ENCODE measurements at places on chromosomes 11 and 22.
A peak's percentile ranks its signal among the peaks of the same experiment; 100 is the strongest.

GRCh38 chr11:86150847-86151173 lies 81.9 kb upstream of the PICALM start:
- H3K4me1 ChIP-seq: peaks cover 30% of the 10 kb centered on the region
- H3K27me3 ChIP-seq: no peaks in the 10 kb centered on the region
- no peak overlapping the region for H3K4me3 ChIP-seq
- H3K27ac ChIP-seq: peak overlapping the region; percentile 89
- DNase-seq: peak; percentile 78

GRCh38 chr11:10407055-10407454 lies 48.0 kb upstream of the AMPD3 start:
- no peaks in the 10 kb centered on the region for H3K36me3 ChIP-seq
- H3K4me1 ChIP-seq: peaks cover 5% of the 10 kb centered on the region
- H3K27ac ChIP-seq: no peak overlapping the region
- no peak overlapping the region for H3K4me3 ChIP-seq

DNA sequence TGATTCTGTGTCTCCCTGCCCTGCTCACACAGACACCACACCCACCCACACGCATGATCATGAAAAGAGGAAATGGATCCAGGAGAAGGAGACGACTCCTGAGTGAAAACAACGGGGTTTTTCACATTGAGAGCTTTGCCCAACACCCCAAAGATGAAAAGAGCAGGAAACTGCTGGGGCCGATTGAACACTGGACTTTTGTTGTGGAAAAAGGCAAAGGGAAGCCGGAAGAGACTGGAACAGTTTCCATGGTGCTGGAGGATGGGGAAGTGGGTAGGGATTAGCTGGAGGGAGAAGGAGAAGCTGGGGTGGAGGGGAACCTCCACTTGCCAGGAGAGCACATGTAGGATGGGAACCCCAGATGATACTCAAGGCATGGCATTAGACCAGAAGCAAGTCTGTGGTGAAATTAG lies 5.2 kb upstream of the SLC43A3 start:
- no peaks in the 10 kb centered on the region for H3K4me1 ChIP-seq
- H3K27ac ChIP-seq: no peak overlapping the region

GRCh38 chr22:28600546-28601143 lies 79.0 kb downstream of the TTC28 start:
- H3K4me3 ChIP-seq: no peak overlapping the region
- no peaks in the 10 kb centered on the region for H3K36me3 ChIP-seq
- H3K4me1 ChIP-seq: no peaks in the 10 kb centered on the region
- no peak overlapping the region for H3K27ac ChIP-seq
- peak; percentile 13 for DNase-seq

- peak; percentile 9 for DNase-seq
- H3K4me3 ChIP-seq: no peak overlapping the region
These were observed 102.6 kb downstream of the RELT start for GRCh38 chr11:73478737-73479347.

DNA sequence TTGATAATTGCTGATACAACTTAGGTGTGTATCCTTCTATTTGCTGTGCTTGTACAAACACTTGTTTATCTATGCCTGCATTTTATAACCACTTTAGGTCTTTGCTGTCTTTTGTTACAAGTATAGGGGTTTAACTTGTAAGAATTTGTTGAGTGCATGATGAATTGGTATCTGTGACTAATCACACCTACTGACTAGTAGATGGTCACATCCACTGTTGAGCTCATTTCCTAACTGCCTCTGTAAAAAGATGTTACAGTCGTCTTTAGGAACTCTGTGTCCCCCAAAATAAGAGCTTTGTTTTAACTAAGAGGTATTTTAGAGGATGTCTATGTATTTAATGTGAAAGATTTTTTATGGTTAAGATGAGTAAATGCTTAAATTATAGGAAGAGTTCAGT lies 60.5 kb downstream of the HIPK3 start:
- H3K36me3 ChIP-seq: no peaks in the 10 kb centered on the region
- H3K27ac ChIP-seq: peak overlapping the region; percentile 45
- peaks cover 10% of the 10 kb centered on the region for H3K4me1 ChIP-seq
- H3K4me3 ChIP-seq: no peak overlapping the region

- no peaks in the 10 kb centered on the region for H3K27me3 ChIP-seq
- peak overlapping the region; percentile 46 for H3K27ac ChIP-seq
- DNase-seq: peak; percentile 38
- H3K4me1 ChIP-seq: peaks cover 11% of the 10 kb centered on the region
These were observed 23.5 kb upstream of the L3MBTL2 start for GRCh38 chr22:41181349-41182241.

DNA sequence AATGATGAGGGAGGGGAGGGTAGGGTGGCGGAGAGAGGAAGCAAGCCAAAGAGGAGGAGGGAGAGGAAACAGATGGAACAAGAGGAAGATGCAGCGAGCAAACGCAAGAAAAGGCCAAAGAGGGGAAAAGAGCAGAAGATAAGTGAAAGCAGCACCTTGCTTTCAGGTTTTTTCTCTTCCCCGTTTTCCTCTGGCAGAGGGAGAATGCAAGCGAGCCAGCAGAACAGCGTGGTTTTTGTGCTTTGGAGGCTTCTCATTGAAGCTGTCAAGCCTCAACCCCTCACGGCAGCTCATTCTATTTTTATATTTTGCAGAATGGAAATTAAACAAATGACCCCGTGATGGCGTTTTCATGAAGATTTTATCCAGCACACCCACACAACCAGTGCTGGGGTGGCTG lies 67.1 kb upstream of the GRAMD1B start:
- H3K27me3 ChIP-seq: no peaks in the 10 kb centered on the region
- no peaks in the 10 kb centered on the region for H3K4me1 ChIP-seq
- no peak for DNase-seq
- H3K4me3 ChIP-seq: no peak overlapping the region
- H3K36me3 ChIP-seq: no peaks in the 10 kb centered on the region
- no peak overlapping the region for H3K27ac ChIP-seq

DNA sequence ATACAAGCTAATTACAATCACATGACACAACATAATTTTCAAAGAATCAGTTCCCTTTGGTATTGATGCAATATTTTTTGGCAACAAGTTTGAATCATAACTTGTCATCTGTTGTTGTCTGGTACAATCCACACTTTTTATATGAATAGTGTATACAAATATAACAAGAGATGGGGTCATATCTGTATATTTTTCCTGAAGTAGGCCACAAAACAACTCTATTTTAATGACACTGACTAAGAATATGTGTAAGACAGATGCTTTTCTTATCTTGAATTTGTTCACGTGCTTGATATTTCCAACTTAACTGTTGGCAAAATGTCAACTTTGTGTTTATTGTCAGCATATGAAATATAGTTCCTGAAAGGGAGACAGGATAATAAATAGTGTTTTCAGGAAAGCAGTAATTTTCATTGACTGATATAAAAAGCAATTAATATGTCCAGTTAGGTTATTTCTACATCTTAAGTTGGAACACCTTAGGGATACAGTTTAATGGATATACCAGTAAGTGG lies 27.9 kb downstream of the NOX4 start:
- DNase-seq: no peak
- no peaks in the 10 kb centered on the region for H3K36me3 ChIP-seq
- no peaks in the 10 kb centered on the region for H3K27me3 ChIP-seq
- H3K27ac ChIP-seq: no peak overlapping the region

DNA sequence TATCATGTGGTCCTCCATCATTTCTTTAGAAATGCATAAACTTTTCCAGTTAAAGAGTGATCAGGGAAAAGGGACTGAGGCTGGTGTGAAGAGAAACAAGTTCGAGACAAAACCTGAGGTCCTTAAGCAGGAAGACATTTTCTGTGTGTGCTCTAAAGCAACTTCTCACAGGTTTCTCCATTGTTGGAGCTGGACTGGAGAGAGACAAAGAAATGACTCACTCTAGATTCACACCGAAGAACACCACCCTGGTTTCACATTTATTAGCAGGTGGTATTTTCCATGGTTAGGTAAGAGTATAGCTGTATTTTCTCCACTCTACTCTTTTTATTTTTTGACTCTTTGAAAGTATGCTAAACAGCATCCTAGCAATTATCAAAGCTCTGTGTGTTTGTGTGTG lies 736.4 kb downstream of the KCNA4 start:
- H3K4me1 ChIP-seq: 0 out of 2 replicates have a peak, but pooled peaks cover 2% of the 10 kb centered on the region
- DNase-seq: no peak
- no peak overlapping the region for H3K27ac ChIP-seq

DNA sequence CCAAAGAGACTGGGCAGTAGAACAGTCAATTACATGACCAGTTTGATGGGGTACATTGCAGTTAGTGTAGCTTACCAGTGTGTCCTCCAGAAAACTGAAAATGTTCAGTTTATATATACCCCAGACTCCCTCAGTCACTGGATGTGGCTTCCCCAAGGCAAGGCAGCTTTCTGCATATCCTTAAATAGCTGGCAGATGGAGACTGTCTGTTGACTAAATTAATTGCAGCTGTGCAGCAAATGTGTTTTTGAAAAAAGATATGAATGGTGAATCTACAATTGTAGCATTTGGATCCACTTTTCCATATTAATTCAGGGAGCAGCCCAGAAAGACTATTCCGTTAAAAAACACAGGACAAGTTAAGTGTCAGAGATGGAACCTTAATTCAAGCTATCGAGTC lies 565.1 kb upstream of the CCDC179 start:
- H3K27ac ChIP-seq: no peak overlapping the region
- no peaks in the 10 kb centered on the region for H3K27me3 ChIP-seq

DNA sequence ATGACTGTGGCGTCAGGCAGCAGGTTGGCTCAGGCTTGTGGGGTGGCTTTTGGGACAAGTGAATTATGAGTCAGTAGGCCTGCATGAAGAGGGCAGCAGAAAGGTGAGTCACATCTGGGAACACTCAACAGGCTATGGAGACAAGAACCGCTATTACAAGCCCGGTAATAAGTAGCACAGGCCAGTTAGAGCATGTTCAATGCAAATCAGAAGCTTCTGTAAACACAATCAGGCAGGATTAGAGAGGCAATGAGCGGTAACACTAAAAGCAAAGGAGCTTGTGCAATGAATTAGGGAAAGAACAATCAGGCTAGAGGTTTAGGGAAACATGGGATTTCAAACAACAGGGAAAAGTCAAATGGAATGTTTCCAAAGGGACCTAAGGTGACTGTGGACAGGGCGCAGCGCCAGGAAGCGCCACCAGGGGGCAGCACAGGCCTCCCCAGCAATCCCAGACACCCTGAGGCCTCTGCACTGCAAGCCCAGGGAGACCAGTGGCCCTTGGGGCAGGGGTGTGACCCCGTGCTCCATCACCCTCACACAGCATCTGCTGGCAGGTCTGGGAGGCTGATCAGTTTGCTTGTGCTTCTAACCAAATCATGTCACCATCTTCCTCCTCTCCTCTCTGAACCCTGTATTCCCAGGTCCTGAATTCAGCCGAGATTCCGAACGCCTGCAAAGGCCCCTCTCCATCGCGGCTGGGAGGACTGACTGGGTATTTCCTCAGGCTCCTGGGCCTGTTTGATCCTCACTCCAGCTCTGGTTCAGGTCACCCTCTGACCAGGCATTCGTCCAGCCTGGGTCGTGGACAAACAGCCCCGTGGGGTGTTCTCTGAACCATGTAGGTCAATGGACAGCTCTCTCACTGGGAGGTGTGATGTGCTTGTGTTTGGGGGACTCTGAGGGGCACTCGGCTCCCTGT lies 50.0 kb downstream of the C11orf58 start:
- no peaks in the 10 kb centered on the region for H3K36me3 ChIP-seq
- H3K4me3 ChIP-seq: no peak overlapping the region
- no peak overlapping the region for H3K27ac ChIP-seq
- H3K27me3 ChIP-seq: no peaks in the 10 kb centered on the region
- DNase-seq: peak; percentile 66

DNA sequence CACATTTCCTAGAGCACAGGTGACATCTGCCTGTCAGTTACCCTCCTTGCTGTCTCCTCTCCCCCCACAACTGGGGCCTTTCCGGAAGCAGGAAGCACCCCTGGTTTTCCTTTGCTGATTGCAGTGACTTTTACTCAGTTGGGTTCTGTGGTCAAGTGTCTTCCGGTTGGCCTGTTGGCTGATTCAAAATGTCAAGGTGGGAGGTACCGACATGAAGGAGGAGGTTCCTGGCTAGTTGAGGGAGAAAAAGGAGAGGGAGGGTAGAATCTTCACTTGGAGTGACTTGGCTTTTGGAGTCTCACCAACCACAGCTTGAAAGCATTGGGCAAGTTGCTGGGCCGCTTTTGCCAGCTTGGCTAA lies 9.3 kb upstream of the ADAMTS15 start:
- no peak for DNase-seq
- H3K36me3 ChIP-seq: no peaks in the 10 kb centered on the region
- H3K4me1 ChIP-seq: peaks cover 26% of the 10 kb centered on the region
- H3K27ac ChIP-seq: no peak overlapping the region
- no peak overlapping the region for H3K4me3 ChIP-seq
- no peaks in the 10 kb centered on the region for H3K27me3 ChIP-seq

GRCh38 chr11:69008737-69009440 lies 4.2 kb downstream of the MRGPRF start:
- H3K27me3 ChIP-seq: no peaks in the 10 kb centered on the region
- peak; percentile 66 for DNase-seq
- H3K4me1 ChIP-seq: peaks cover 16% of the 10 kb centered on the region
- H3K36me3 ChIP-seq: no peaks in the 10 kb centered on the region

DNA sequence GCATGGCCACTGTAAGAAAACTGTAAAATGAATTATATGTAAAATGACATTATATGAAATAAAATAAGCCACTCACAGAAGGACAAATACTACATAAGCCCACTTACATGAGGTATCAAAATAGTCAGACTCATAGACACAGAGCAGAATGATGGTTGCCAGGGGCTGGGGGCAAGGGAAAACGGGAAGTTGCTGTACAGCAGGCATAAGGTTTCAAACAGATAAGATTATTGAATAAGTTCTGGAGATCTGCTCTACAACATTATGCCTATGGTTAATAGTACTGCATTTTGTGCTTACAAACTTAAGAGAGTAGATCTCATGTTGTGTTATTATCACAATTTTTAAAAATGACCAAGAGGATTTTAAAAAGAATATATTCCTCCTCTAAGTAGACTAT lies 32.7 kb upstream of the HEPHL1 start:
- no peak overlapping the region for H3K27ac ChIP-seq
- DNase-seq: no peak
- H3K4me1 ChIP-seq: no peaks in the 10 kb centered on the region
- no peak overlapping the region for H3K4me3 ChIP-seq
- H3K36me3 ChIP-seq: no peaks in the 10 kb centered on the region

- H3K4me1 ChIP-seq: no peaks in the 10 kb centered on the region
- no peak for DNase-seq
- H3K4me3 ChIP-seq: no peak overlapping the region
- peaks cover 7% of the 10 kb centered on the region for H3K36me3 ChIP-seq
- no peaks in the 10 kb centered on the region for H3K27me3 ChIP-seq
These were observed 15.4 kb upstream of the TUBA8 start for GRCh38 chr22:18095101-18095805.

GRCh38 chr11:73507086-73507485 lies 90.8 kb downstream of the FAM168A start:
- no peak overlapping the region for H3K4me3 ChIP-seq
- no peaks in the 10 kb centered on the region for H3K27me3 ChIP-seq
- H3K36me3 ChIP-seq: no peaks in the 10 kb centered on the region
- H3K27ac ChIP-seq: no peak overlapping the region
- DNase-seq: no peak
- no peaks in the 10 kb centered on the region for H3K4me1 ChIP-seq

GRCh38 chr11:118792570-118793124 lies 1.7 kb upstream of the DDX6 start:
- no peaks in the 10 kb centered on the region for H3K4me1 ChIP-seq
- H3K27me3 ChIP-seq: no peaks in the 10 kb centered on the region
- H3K4me3 ChIP-seq: no peak overlapping the region
- H3K27ac ChIP-seq: no peak overlapping the region
- DNase-seq: peak; percentile 43
- H3K36me3 ChIP-seq: no peaks in the 10 kb centered on the region

GRCh38 chr11:119318240-119319135 lies 1.6 kb upstream of the MCAM start:
- DNase-seq: peak; percentile 38
- H3K27ac ChIP-seq: no peak overlapping the region
- H3K27me3 ChIP-seq: no peaks in the 10 kb centered on the region
- H3K36me3 ChIP-seq: no peaks in the 10 kb centered on the region
